Tibial artery (tissue), 4 donors: ENCODE measurements at places on chromosomes 2 and 18.
A peak's percentile ranks its signal among the peaks of the same experiment; 100 is the strongest.

DNA sequence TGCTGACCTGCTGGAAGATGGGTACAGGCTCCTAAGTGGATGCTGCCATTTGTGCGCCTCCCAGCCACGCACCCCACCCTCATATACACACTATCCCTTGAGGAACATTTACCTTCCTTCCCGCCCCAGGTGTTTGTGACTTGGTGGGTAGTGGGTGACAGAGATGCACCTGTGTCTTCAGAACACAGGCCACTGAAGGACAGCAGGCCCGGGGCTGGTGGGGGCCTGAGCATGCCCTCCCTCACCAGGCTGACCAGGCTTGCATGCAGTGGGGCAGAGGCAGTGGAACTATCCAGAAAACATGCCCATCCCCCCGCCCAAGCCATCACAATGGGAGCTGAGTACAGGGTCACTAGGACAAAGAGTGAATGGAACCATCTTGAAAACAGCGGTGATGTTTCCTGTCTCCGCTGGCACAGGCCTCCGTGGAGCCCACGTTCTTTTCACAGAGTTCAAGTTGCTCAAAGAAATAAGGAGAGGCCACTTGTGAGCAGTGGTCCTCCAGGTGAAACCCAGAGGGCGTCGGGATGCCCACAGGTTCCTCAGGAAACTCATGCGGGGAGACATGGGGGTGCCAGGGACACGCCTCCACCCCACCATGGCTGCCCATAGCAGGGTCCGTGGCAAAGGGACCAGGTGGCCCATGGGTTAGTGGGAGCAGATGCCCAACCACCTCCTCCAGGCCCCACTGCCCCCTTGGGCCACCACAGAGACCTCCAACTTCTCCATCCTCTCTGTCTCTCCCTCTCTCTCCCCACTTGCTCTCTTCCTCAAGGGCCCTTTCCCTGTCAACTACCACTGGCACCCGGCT lies 90.9 kb downstream of the MALT1 start:
- no peaks in the 10 kb centered on the region for H3K36me3 ChIP-seq
- H3K4me1 ChIP-seq: no peaks in the 10 kb centered on the region
- no peak overlapping the region for H3K27ac ChIP-seq
- no peak overlapping the region for H3K4me3 ChIP-seq
- peak; percentile 53 for DNase-seq

GRCh38 chr2:221262651-221263050 lies 309.5 kb downstream of the EPHA4 start:
- H3K36me3 ChIP-seq: no peaks in the 10 kb centered on the region
- H3K4me3 ChIP-seq: no peak overlapping the region
- DNase-seq: no peak
- H3K27ac ChIP-seq: no peak overlapping the region
- no peaks in the 10 kb centered on the region for H3K27me3 ChIP-seq
- H3K4me1 ChIP-seq: no peaks in the 10 kb centered on the region

DNA sequence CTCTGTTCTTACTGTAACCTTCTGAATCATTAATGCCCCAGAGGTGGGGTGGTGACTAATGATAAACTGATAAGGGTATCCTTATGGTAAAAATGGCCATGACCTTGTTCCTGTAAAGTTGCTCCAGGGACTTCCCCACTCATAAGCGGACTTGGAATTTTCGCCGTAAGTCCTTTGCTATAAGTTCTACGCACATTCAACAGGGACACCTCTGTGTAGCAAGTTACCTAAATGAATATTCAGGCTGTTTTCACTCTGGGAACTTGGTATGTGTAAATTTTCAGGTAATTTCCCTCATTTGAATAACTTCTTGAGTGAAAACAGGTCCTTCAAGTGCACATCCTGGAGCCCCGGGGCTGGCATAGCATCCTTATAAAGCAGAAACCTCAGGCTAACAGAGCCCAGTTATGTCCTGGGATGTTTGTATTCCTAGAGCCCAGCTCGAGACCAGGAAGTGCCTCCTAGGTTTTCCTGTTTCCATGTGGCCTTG lies 9.4 kb upstream of the AGFG1 start:
- H3K27ac ChIP-seq: no peak overlapping the region
- H3K27me3 ChIP-seq: no peaks in the 10 kb centered on the region
- H3K4me3 ChIP-seq: no peak overlapping the region
- no peaks in the 10 kb centered on the region for H3K4me1 ChIP-seq

GRCh38 chr2:9750224-9751215 lies 92.8 kb upstream of the TAF1B start:
- H3K4me3 ChIP-seq: no peak overlapping the region
- no peaks in the 10 kb centered on the region for H3K36me3 ChIP-seq
- peaks cover 8% of the 10 kb centered on the region for H3K4me1 ChIP-seq
- no peaks in the 10 kb centered on the region for H3K27me3 ChIP-seq
- no peak for DNase-seq

DNA sequence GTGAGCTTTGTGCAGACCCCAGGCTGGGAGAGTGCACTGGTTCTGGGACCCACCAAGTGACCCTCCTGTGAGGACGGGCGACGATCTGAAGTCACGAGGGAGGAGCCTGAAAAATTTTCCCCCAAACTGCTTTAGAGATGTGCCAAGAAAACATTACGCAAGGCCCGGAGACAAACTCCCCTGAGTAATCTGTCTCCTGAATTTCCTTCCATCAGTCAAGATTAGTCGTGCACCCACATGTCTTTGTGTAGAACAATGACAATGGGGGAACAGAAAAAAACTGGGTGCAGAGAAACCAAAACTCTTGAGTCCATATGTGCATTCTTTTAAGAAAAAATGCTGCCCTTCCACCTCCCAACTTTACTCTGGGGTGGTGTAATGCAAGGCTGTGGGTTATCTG lies 12.6 kb upstream of the NCK2 start:
- no peak for DNase-seq
- no peaks in the 10 kb centered on the region for H3K27me3 ChIP-seq
- peaks cover 10% of the 10 kb centered on the region for H3K4me1 ChIP-seq
- no peak overlapping the region for H3K27ac ChIP-seq

DNA sequence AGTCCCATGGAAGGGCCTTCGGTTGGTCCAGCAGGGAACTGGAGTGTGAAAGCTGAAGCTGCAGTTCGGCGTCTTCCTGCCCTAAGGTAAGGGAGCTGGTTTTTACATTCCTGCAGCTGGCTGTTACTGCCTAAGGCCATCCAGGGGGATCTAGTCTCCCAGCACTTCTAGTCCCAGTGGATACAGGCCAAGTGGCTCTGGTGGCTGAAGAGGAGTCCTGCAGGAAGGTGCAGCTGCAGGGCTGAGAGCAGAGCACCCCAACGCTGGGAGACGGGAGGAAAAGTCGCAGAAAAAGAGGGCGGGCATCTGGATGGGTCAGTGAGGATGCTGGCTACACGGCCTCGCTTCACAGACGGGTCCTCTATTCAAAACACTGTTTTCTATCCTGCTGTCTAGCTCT lies 225.0 kb upstream of the HS6ST1 start:
- H3K4me1 ChIP-seq: no peaks in the 10 kb centered on the region
- no peak overlapping the region for H3K27ac ChIP-seq
- H3K4me3 ChIP-seq: no peak overlapping the region
- no peaks in the 10 kb centered on the region for H3K36me3 ChIP-seq
- no peak for DNase-seq

GRCh38 chr18:12053289-12053688 lies 40.4 kb upstream of the ANKRD62 start:
- H3K4me1 ChIP-seq: no peaks in the 10 kb centered on the region
- no peaks in the 10 kb centered on the region for H3K36me3 ChIP-seq
- H3K4me3 ChIP-seq: no peak overlapping the region
- no peaks in the 10 kb centered on the region for H3K27me3 ChIP-seq
- H3K27ac ChIP-seq: no peak overlapping the region
- DNase-seq: no peak

DNA sequence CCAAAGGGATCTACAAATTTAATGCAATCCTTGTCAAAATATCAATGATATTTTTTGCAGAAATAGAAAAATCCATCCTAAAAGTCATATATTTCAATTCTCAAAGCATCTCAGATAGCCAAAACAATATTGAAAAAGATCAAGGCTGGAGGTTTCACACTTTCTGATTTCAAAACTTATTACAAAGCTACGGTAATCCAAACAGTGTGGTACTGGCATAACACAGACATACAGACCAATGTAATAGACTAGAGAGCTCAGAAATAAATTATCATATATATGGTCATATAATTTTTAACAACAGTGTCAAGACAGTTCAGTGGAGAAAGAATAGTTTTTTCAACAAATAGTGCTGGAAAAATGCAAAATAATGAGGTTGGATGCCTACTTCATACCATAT lies 40.3 kb upstream of the PROKR1 start:
- H3K36me3 ChIP-seq: no peaks in the 10 kb centered on the region
- H3K4me1 ChIP-seq: no peaks in the 10 kb centered on the region
- no peak overlapping the region for H3K27ac ChIP-seq
- H3K27me3 ChIP-seq: no peaks in the 10 kb centered on the region

- H3K4me3 ChIP-seq: no peak overlapping the region
- H3K36me3 ChIP-seq: no peaks in the 10 kb centered on the region
- H3K27ac ChIP-seq: peak overlapping the region; percentile 57
- peak; percentile 89 for DNase-seq
Observed at GRCh38 chr2:113240150-113240914, 38.4 kb downstream of the PAX8 start.

- peaks cover 6% of the 10 kb centered on the region for H3K27me3 ChIP-seq
- peak; percentile 50 for DNase-seq
- no peak overlapping the region for H3K4me3 ChIP-seq
- no peaks in the 10 kb centered on the region for H3K4me1 ChIP-seq
Observed at GRCh38 chr2:89844221-89844943, 1152.9 kb downstream of the RPIA start.

DNA sequence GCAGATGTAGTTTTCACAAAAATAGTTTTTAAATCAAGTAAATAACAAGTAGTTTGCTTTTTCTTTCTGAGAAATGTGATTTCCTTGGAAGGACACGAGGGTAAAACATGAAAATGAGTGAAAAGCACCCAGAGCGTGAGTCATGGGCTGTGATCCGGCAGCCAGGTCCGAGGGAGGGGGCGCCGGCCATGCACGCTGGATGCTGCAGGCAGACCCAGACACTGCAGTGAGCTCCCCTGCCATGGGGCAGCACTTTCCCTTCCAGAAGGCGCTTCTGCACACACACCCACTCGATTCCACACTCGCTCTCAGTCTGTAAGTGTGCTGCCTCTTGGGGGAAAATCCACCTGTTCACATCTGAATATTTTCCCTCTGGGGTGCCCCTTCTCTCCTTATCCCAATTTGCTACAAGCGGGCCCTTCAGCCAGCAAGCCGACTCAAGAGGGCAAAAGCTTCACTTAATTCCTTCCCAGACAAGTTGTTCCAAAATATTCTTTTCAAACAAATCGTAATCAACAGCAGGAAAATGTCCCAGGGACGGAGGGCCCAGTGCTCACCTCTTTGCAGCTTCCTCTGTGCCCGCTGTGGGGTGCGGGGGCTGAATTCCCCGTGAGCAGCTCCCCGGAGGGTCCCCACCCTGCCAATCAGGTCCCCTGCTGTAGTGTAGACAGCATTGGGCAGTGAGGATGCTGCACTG lies 87.0 kb upstream of the ID2 start:
- no peak overlapping the region for H3K4me3 ChIP-seq
- no peak overlapping the region for H3K27ac ChIP-seq
- H3K4me1 ChIP-seq: no peaks in the 10 kb centered on the region
- no peak for DNase-seq

- DNase-seq: no peak
- no peak overlapping the region for H3K27ac ChIP-seq
- no peaks in the 10 kb centered on the region for H3K36me3 ChIP-seq
- H3K4me1 ChIP-seq: no peaks in the 10 kb centered on the region
- H3K4me3 ChIP-seq: no peak overlapping the region
- no peaks in the 10 kb centered on the region for H3K27me3 ChIP-seq
Observed at GRCh38 chr2:45119855-45120254, 110.6 kb upstream of the SIX2 start.

DNA sequence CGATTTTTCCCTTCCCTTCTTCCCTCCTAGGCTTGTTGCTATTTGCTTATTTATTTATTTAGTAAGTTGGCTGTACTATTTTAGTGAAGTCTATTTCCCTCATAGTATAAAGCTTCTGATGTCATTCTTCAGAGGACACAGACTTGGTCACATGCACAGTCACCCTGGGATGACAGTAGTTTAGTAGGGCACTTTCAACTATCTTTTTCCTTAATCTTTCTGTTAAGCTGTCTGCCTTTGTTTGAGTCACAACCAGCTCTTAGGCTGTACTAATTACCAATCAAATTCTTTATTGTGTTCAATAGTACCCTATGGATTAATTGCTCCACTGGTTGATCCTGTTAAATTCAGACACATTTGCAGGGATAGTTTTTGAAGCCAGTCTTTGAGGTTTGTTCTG lies 26.9 kb upstream of the RAB31 start:
- H3K4me1 ChIP-seq: peaks cover 9% of the 10 kb centered on the region
- no peak for DNase-seq
- no peak overlapping the region for H3K4me3 ChIP-seq
- no peaks in the 10 kb centered on the region for H3K27me3 ChIP-seq

- H3K27me3 ChIP-seq: no peaks in the 10 kb centered on the region
- no peaks in the 10 kb centered on the region for H3K4me1 ChIP-seq
- no peaks in the 10 kb centered on the region for H3K36me3 ChIP-seq
- no peak overlapping the region for H3K27ac ChIP-seq
- H3K4me3 ChIP-seq: no peak overlapping the region
Observed at GRCh38 chr2:16869711-16870110, 204.1 kb upstream of the CYRIA start.

DNA sequence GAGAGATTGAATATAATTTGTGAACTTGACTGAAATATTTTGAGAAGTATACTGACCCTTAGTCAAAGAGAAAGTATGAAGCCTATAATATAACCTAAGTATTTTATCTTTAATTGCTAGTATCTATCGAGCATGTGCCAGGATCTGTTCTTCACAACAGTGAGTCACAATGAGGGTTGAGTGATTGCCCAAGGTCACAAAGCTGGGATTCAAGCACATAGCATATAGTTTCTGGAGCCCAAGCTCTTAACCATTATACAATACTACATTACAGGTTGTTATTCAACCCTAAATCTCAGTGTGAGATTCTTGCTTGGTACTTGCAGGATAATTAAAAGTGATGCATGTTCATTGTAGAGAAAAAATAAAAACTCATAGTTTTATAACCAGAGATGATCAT lies 97.2 kb downstream of the RAB3GAP1 start:
- no peaks in the 10 kb centered on the region for H3K4me1 ChIP-seq
- no peak overlapping the region for H3K27ac ChIP-seq
- peaks cover 56% of the 10 kb centered on the region for H3K36me3 ChIP-seq
- no peaks in the 10 kb centered on the region for H3K27me3 ChIP-seq
- H3K4me3 ChIP-seq: no peak overlapping the region

- no peaks in the 10 kb centered on the region for H3K27me3 ChIP-seq
- H3K36me3 ChIP-seq: no peaks in the 10 kb centered on the region
- no peak for DNase-seq
- H3K4me1 ChIP-seq: peaks cover 16% of the 10 kb centered on the region
Observed at GRCh38 chr2:12321886-12322285, 394.9 kb upstream of the TRIB2 start.
